ENCODE measurements at places on chromosomes 1 and 21.

DNA sequence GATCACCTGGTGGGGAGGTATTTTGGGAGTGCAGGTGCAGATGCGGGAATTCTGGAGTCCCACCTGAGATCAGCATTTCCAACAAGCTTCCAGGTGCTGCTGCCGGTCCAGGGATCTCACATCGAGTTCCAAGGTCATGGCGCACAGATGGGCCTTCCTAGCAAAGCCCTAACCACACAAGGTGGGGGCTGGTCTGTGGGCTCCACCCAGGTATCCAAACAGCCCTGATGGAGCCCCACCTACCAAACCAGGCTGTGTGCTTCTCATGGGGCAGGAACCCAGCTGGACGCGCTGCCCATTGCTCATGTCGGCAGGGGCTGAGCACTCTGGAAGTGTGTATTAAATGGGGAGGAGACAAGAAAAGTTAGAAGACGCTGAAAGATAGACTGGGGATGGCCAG, 35.0 kb upstream of the TMEM51 start:
- DNase-seq = no peak

GRCh38 chr21:46110499-46111192, 12.7 kb downstream of the COL6A2 start:
- no peak for DNase-seq

DNA sequence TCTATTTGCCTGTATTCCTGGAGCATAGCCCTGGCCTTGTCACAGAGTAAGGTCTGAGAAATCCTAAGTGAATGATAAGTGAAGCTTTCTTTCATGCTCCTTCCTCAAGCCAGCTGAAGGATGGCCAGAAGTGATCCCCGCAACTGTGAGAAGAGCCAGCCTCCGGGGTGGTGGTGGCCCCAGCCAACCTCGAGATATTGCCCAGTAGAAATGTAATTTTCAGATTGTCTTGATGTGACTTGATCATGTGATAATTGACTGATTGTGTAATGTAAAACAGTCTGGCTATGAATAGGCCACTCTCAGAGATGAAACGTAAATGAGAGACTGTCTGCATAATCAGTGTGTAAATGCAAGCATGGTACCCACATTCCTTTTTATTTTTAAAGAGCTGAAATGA, 242.4 kb upstream of the CAMK1G start:
- DNase-seq = no peak

- DNase-seq = no peak
Observed at GRCh38 chr1:77228836-77229235, 9.6 kb upstream of the PIGK start.

DNA sequence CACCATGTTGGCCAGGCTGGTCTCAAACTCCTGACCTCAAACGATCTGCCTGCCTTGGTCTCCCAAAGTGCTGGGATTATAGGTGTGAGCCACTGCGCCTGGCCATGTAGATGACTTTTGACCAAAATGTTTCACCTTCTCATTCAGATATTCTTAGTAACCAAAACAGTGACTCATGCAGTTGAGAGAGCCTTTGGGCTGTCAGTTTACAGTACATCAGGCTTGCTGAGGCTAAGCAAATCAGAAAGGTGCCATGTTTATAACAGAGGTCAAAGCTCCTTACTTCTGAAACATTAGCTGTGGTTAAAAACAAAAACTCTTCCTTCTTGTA, 21.0 kb downstream of the CNIH4 start:
- DNase-seq = peak; percentile 48

GRCh38 chr1:60930130-60930529, 152.2 kb upstream of the NFIA start:
- DNase-seq = no peak

- no peak for DNase-seq
Observed at GRCh38 chr1:151838222-151839081, 1.2 kb downstream of the C2CD4D start.

DNA sequence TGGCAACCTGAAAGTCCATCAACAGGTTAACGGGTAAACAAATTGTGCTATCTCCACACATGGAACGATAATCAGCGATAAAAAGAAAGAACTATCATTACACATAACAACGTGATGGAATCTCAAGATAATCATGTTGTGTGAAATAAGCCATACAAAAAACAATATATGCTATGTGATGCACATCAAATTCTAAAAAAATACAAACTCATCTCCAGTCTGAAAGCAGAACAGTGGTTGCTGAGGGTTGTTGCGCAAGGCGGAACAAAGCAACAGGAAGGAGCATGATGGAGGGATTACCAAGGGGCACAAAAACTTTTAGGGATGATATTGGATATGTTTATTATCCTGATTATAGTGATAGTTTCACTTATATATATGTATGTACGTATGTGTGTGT, 324.8 kb downstream of the VAV3 start:
- DNase-seq = no peak

- DNase-seq = no peak
Observed at GRCh38 chr1:219902951-219903350, 25.4 kb downstream of the SLC30A10 start.

GRCh38 chr1:196481616-196482015, 126.6 kb downstream of the KCNT2 start:
- no peak for DNase-seq

DNA sequence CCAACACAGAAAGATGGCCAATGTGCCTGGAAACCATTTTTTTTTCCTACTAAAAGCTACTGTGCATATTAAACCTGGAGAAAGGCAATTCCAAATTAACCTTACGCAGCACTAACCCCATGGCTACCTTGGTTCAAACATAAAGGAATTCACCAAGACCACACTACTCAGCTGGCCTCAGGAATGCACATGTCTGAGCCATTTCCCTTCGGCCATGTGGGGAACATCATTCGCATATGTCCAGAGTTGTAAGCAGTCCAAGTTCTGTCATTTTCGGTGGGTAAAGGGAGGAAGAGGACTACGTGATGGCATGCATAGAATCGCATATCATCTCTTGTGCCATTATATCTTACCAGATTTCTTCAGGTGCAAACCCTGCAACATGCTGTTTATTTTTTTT, 175.4 kb downstream of the NTMT2 start:
- no peak for DNase-seq

- peak; percentile 69 for DNase-seq
Observed at GRCh38 chr21:34511787-34512455, at the start of gene KCNE1. Gene KCNE1, minus strand, starts transcription at chr21:34512210. Its CDS starts 62,576 bp downstream, at chr21:34449634.

DNA sequence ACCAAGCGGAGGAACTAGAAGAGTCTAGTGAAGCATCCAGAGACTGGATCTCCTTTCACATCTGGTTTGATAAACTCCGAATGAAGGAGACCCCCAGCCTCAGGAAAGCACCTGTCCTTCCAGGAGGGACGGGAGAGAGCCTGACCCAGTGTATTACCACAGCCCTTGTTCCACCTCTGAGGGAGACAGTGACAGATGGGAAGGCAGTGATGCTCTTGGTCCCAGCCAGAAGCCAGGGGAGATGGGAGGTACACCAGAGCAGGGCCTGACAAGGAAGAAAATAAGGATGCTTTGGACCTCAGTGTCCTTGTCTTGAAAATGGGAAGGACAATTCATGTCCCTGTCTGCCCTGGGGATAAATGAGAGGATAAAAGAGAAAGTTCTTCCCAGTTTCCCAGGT, 3.5 kb downstream of the KLHDC7A start:
- DNase-seq = no peak

DNA sequence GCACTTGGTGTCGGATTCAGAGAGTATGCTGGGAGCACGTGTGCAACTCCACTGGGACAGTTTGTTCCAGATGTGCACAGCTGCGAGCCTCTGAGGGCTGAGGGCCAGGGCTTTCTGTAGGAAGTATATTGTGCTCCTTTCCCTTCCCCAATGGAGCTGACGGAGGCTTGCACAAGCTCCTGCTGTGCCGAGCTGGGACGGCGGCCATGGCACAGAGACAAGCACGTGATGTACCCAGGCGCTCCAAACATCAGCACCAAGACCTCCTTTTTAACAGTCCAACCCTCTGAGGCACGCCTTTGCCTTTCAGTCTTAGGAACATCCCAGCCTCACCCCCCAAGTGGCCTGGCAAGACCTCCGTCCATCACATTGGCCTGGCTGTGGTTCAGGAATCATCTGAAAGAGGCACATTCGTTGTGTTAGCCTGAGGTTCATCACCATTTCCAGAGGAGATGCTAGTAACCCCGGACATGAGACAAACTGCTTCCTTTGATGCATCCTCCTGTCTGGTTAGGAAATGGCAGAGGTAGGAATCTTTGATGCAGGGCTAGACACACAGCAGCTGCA, 339.2 kb upstream of the KAZN start:
- DNase-seq = no peak

DNA sequence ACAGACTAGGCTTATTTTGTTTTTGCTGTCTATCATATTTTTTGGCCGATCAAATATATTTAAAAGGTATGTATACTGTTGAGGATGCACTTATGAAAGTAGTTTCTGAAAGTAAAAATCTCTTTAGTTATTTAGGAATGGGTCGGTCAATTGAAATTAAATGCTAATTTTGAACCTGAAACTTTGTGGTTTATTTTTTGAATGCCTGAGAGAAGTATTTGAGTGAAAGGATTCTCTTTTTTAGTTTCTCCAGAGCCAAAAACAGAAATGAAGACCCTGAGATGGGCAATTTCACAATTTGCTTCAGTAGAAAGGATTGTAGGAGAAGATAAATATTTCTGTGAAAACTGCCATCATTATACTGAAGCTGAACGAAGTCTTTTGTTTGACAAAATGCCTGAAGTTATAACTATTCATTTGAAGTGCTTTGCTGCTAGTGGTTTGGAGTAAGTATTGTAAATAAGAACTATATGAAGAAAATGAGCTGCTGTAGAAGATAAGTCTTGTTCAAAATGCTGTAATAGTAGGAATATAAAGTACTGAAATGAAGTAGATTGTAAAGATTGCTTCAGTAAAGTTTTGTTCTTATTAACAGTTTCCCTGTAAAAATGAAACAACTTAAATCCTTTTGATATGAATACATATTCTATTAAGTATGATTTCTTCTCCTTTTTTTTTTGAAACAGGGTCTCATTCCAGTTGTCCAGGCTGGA, 11.5 kb downstream of the USP1 start:
- no peak for DNase-seq

- no peak for DNase-seq
Observed at GRCh38 chr1:166283190-166283589, 116.4 kb upstream of the FAM78B start.

DNA sequence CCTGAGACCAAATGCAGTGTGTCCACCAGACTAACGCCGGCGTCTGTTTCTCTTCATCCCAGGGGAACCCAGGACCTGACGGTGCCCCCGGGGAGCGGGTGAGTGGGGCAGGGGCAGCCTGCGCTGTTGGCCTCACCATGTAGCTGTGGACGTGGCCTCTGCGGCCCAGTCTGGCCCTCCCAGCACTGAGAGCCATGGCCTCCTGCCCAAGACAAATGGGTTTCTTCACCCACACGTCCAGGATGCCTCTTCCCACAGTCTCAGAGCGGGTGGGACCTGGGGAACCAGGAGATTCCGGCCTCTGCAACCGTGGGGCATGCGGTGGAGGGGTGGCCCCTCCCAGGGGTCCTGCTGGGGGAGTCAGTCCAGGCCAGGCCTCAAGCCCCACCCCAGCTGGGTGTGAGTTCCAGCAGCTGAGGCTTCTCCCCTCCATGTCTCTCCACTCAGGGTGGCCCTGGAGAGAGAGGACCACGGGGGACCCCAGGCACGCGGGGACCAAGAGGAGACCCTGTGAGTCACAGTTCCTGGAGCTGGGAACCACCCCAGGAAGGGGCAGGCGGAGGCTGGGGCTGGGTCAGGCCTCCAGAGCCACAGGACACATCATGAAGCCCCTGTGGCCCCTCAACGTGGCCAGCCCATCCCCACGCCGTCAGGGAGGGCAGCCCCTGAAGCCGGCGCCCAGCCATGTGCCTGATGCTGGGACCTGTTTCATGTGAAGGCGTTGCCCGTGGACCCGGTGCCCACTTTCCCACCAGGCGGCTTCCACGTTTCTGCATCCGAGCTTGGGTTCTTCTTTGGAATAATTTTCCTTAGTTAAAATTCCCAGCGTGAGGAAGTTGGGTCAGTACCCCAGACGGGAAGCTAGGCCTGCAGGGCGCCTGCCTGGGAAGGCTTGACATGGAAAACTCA, 11.0 kb downstream of the COL6A1 start:
- DNase-seq = no peak

DNA sequence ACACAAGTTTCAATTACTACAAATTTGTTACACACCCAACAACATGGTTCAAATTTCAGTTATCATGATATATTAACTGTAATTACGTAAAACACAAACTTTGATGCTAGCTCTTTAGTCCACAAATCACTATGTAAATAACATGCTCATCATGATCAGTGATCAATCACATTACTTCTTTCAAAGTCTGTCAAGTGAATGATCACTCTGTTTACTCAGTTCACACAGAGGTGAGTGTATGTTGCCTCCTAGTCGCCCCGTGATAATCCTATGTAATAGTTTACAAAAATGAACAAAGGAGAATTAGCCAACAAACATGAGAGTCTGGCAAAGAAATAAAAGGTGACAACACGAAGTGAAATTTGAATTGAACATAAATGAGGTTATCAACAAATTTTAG, 14.3 kb downstream of the EDEM3 start:
- no peak for DNase-seq

GRCh38 chr1:41533731-41534080, 49.2 kb upstream of the EDN2 start:
- no peak for DNase-seq

DNA sequence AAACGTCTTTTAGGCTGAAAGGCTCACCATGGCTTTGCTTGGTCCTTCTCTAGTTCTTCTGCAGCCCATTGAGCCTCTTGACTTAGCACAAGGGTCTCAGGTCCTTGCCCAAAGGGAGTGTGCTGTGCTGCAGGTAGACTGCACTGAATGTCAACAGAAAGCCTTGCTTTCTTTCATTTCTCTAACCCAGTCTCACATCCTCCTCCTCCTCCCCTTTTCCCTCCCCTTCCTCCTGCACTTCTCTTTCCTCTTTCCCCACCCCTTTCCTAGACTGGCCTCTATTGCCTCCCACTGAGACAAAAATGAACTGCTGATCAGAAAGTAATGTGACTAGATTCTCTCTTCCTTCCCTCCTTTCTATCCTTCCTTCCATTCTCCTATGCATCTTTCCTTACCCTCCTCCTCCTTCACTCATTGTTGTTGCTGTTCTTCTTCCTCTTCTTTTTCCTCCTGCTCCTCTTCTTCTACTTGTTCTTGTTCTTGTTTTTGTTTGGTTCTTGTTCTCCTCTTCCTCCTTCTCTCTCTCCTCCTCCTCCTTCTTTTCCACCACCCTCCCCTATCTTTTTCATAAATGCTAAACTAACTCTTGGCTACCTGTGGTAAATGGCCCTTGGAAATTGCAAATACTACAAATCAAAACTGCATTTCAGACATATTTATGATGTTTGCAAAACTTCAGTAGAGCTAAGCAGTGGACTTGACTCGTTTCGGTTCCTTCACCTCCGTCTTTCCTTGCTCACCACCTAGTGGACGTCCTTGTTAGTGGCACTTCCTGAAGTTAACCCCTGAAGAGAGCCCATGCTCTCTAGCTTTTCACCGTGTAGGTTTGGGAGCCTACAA, at the start of gene SELL:
Gene SELL, minus strand, starts transcription at position 152 of the 840 bp plus-strand sequence. Its CDS starts 122 bp downstream, at position 30.
- DNase-seq = peak; percentile 14

GRCh38 chr1:70528590-70529333, 117.7 kb downstream of the CTH start:
- peak; percentile 27 for DNase-seq

- no peak for DNase-seq
Observed at GRCh38 chr1:6775261-6776043, 9.8 kb upstream of the CAMTA1 start.

GRCh38 chr1:67173988-67174387, 7.7 kb downstream of the IL23R start:
- DNase-seq = no peak
